ENCODE measurements at places on chromosomes 2 and 18. TPM values are rescaled to one million over a fixed set of nuclear protein-coding genes. Genes with fewer than 3 reads are reported as not detected.

GRCh38 chr2:147763861-147764260 is 81.0 kb upstream of the ACVR2A start:
- no peak for DNase-seq

GRCh38 chr2:225995796-225996461 is 596.4 kb downstream of the NYAP2 start:
- DNase-seq: no peak

DNA sequence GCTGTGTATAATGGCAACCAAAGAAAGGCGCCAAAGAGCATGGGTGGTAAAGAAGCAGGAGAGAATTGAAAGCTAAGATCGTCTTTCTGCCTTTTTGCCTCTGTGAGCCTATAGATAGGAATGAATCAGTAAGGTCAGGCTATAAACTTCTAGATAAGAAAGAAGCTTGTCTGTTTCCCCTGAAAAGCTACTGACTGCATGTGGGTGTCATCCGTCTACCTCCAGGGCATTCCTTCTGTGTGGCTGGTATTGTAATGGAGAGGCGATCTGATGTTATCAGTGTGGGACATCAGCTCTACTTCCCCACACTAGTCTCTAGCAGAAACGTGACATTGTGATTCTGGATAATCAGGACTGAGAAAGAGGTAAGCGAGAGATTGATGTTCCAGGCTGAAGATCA is 63.4 kb upstream of the PLA2R1 start:
- no peak for DNase-seq

- no peak for DNase-seq
Observed at GRCh38 chr2:69740502-69740951, 1.4 kb upstream of the ANXA4 start.

DNA sequence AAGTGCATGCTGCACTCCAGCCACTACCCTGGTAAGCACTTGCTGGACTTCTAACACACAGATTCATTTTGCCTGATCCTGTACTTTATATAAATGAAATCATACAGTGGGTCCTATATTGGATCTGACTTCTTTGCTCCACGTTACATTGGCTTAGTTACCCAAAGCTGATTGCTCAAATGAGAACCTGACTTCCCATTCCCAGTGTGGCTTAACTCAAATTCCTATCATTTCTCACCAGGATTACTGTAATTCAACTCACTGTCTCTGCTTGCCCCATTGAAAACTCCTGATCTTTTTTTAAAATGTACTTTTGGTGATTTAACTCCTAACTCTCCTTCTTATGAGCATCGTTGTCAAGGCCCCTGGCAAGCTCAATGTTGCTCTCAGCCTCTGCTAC is 1.4 kb downstream of the RSAD2 start:
- DNase-seq: no peak

DNA sequence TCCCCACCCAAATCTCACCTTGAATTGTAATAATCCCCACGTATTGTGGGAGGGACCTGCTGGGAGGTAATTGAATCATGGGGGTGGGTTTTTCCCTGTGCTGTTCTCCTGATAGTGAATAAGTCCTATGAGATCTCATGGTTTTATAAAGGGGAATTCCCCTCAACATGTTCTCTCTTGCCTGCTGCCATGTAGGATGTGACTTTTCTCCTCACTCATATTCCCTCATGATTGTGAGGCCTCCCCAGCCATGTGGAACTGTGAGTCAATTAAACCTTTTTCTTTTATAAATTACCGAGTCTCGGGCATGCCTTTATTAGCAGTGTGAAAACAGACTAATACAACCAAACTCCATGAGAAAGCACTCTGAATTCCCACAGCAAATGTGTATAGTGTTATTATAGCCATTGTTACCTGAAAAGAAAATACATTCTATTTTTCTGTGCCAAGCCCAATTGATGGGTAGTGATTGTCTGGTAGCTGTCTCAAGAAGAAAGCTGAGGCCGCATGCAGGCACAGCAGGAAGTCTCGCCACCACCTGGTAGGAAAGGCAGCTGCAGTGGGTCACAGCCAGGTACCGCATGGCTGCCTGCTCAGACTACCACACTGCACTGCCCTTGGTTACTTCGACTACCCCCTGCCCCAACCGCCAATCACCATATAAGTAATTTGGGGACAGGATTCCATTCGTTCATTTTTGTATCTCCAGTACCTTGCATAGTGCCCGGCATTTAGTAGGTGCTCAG is 10.3 kb upstream of the ZBTB7C start:
- DNase-seq: no peak

- no peak for DNase-seq
Observed at GRCh38 chr2:135820003-135820618, 16.9 kb downstream of the LCT start.

- DNase-seq: no peak
Observed at GRCh38 chr18:75008186-75008585, 200.8 kb downstream of the PTGR3 start.

GRCh38 chr18:59649591-59649990 is 47.6 kb downstream of the CCBE1 start:
- DNase-seq: no peak

GRCh38 chr18:24462838-24463775 is 2.7 kb downstream of the HRH4 start:
- DNase-seq: no peak

GRCh38 chr2:67463810-67464209 is 66.7 kb downstream of the ETAA1 start:
- no peak for DNase-seq

GRCh38 chr2:166932032-166932431 is 43.8 kb downstream of the XIRP2 start:
- DNase-seq: no peak

DNA sequence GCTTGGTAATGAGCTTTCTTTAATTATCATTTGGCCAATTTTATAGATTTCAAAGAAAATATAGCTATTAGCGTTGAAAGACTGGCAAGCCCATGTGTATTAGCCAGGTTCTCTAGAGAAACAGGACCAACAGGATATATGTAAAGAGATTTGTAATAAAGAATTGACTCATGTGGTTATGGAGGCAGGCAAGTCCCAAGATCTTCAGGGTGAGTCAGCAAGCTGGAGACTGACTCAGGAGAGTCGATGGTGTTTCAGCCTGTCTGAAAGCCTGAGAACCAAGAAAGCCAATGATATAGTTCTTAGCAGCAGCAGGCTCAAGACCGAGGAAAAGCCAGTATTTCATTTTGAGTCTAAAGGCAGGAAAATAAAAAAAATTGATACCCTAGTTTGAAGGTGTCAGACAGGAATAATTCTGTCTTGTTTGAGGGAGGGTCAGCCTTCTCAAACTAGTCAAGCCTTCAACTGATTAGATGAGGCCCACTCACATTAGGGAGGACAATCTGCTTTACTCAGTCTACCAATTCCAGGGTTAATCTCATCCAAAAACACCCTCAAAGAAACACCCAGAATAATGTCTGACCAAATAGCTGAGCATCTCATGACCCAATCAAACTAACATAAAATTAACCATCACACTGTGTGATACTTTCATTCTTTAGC is 78.3 kb upstream of the CRIM1 start:
- no peak for DNase-seq

GRCh38 chr2:164981217-164981990 is 26.1 kb upstream of the SLC38A11 start:
- no peak for DNase-seq

FAM110C gene
- 9.2 TPM for polyA plus RNA-seq

TEKT4 gene
- polyA plus RNA-seq: 0.11 TPM

C2orf66 gene
- 0.31 TPM for polyA plus RNA-seq

Measured in right renal cortex interstitium (tissue), 3 donors.